ENCODE measurements at places on chromosomes 2 and 18. TPM values are rescaled to one million over a fixed set of nuclear protein-coding genes. Genes with fewer than 3 reads are reported as not detected.

- no peak for DNase-seq
Observed at GRCh38 chr2:148944536-148944935, 69.5 kb downstream of the KIF5C start.

GRCh38 chr2:221235941-221236340, 336.2 kb downstream of the EPHA4 start:
- no peak for DNase-seq

- no peak for DNase-seq
Observed at GRCh38 chr2:75820693-75821092, 110.0 kb upstream of the GCFC2 start.

DNA sequence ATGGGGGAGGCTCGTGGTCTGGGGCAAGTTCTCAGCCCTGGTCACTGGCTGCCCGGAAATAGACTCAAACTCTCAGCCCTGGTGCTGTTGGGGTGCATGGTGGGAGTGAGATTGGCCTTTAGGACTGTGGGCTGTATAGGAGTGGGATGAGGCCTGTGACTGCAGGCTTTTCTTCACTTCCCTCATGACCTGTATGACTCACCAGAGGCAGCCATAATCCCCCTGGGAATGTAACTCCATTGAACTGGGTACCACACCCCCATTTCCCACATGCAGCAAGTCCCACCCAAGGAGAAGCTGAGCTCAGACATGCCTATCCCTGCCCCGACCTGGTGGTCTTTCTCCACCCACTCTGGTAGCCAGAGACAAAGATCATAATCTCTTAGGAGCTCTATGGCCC, 177.7 kb upstream of the OSR1 start:
- DNase-seq: no peak

- no peak for DNase-seq
Observed at GRCh38 chr18:45198526-45198925, 416.8 kb upstream of the SLC14A2 start.

GRCh38 chr18:2846636-2847316, at the start of gene EMILIN2:
Gene EMILIN2 (plus strand): TSS chr18:2847006. CDS start chr18:2847189, 183 bp downstream.
- no peak for DNase-seq

- DNase-seq: no peak
Observed at GRCh38 chr2:20563833-20564232, 87.1 kb downstream of the HS1BP3 start.

DNA sequence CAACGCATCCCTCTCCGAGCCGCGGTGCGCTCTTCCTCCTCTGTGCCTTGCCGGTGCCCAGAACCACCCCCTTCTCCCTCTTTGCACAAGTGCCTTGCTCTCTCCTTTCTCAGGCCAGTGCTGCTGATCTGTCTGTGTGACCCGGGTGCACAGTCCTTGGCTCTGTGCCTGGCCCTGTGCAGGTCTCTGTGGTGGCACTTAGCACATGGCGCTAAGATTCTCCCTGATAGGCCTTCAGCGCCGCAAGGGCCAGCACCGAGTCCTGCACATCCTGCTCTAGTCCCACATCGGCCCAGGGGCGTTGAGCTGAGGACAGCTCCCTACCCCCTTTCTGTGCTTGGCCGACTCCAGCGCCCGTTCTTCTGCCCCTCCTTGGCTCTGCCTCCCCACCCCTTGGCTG, 136.1 kb downstream of the NEDD4L start:
- DNase-seq: no peak

DNA sequence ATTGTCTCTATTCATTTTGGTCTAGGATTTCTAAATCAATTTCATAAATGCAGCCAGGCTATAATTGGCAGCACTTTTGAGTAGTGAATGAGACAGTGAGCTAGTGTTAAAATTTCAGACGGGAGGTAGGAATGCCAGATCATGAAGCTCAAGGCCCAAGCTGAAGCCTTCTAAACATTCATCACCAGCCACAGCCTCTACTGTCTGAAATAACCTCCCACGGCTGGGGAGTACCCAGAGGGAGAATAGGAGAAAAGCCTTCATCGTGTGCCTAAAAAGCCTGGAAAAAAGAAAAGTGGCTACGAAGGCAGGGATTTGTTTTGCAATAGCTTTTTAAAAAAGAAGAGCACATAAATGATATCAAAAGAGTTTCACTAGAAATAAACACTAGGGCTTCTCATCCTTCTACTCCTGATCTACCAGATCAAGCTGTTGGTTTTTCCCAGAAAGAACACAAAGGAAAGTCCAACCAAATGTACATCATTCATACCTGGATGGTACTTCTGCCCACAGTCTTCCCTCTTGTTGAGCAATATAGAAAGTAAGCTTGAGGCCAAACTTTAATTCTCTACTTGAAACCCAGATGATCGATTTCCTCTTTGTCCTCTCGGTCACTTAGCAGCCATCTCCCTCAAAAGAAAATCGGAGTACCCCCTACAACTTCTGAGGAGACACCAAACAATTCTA, 48.1 kb upstream of the SLC39A10 start:
- no peak for DNase-seq

DNA sequence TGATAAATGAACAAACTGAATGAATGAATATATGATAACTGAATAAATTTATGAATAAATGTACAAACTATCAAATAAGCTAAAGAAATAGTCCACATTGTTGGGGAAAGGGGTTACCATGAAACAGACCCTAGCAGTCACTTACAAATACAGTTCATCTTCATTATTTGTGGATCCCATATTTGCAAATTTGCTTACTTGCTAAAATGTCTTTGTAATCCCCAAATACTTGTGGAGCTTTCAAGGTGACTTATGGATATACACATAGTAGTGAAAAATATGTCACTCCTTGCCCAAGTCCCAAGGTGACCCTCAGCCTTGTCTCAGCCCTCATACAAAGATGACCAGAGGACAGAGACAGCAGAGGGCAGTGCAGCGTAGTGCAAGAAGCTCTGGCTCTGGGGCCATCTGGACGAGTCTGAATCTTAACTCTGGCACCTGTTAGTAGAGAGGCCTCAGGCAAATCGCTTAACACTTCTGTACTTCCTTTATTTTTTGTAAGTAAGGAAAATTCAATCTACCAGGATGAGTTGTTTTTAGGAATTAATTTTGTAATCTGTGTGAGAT, 3.1 kb downstream of the PAIP2B start:
- no peak for DNase-seq

GRCh38 chr2:104944495-104944894, 90.6 kb downstream of the POU3F3 start:
- no peak for DNase-seq

The CAPN14 gene
- 0.24 TPM for total RNA-seq

The CPS1 gene
- total RNA-seq: 22.3 TPM

The IRS1 gene
- total RNA-seq: 20.0 TPM

The TUBB8B gene
- total RNA-seq: not detected

The GPAT2 gene
- total RNA-seq: not detected
